ENCODE measurements at places on chromosomes 13 and 19. TPM values are rescaled to one million over a fixed set of nuclear protein-coding genes. Genes with fewer than 3 reads are reported as not detected.

DNA sequence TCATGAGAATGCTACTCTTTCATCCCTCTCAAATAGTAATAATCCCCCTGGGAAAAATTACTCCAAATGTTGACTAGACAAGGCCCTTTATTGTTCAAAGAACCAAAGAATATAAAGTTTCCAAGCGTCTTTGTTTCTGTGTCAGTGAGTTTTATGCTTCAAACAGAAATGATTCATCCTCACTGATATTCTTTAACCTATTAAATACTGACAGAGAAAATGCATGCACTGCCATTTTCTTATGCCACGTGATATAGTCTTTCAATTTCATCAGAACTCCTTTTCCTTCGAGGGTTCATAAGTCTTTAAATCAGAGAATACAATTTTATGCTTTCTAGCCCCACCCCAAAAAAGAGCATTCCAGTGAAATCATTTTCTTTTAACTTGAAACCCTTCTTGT lies 211.6 kb downstream of the SHISA2 start:
- DNase-seq: no peak

- no peak for DNase-seq
Observed at GRCh38 chr13:43528992-43529391, 257.8 kb downstream of the ENOX1 start.

DNA sequence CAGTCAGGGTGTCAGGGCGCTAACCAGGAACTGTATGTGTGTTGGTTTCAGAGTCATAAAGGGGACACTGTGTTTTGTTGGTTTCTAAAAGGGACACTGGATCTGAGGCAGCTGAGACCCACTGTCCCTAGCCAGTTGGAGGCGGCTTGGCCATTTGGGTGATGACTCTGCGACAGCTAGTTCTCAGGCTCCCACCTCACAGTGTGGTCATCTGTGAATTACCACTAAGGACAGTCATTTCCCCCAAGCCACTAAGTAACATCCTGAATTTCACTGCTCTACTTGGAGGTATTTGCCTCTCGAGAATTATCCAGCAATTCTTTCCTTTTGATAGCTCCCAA lies 51.5 kb downstream of the EPS15L1 start:
- no peak for DNase-seq

DNA sequence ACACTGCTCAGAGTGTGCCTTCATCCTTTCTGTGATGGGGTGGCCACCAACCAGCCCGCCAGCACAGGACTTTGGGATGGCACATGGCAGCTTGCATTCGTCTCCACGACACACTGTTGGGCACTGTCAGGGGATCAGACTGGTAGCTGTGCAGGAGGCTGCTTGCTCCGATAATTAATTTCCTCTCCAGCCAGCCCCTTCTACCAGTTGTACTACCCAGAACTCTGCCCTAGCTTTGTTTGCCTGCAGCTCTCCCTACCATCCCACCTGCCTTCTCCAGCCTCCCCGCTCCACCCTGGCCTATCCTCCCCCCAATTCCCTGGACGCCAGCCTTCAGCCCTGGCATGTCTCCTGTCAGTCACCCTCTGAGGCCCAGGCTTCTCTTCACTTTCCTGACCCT lies 228.3 kb downstream of the TSHZ3 start:
- no peak for DNase-seq

DNA sequence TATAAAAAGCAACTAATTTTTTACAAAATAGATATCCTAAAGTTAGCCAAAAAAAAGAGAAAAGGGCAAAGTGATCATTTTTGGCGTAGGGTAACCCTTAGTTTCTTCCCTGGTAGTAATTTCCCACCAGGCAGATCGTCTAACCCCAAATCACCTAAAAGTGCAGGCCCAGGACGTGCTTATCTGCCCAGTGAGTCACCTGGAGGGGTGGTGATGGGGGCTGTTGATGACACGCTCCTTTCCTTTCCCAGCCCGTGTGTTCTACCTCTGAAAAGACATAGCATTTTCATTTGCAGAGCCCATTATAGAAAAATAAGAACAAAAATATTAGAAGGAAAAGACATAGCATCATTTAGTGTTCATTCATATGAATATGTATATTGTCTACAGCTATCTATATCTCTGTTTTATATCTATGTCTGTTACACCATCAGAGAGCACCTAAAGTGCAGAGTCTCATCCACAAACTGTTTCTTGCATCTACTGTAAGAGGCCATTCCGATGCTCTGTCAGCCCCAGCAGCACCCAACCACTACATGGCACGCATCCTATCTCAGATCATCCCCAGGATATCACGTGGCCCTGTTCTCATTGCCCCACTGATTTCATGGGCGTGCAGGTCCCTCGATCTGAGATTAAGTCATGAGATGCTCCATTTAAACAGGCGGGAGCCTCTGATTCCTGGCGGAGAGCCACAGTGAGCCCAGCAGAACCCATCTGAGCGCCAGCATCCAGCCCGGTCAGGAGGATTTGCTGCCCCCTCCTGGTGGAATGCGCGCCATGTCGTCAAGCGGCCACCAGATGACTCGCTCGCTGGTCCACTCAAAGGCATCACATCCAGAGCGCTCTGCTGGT lies 8.5 kb upstream of the LILRB3 start:
- DNase-seq: peak; percentile 93

- DNase-seq: no peak
Observed at GRCh38 chr19:54673222-54673621, 10.4 kb downstream of the LILRB4 start.

- no peak for DNase-seq
Observed at GRCh38 chr19:40174092-40174491, 17.1 kb upstream of the MAP3K10 start.

DNA sequence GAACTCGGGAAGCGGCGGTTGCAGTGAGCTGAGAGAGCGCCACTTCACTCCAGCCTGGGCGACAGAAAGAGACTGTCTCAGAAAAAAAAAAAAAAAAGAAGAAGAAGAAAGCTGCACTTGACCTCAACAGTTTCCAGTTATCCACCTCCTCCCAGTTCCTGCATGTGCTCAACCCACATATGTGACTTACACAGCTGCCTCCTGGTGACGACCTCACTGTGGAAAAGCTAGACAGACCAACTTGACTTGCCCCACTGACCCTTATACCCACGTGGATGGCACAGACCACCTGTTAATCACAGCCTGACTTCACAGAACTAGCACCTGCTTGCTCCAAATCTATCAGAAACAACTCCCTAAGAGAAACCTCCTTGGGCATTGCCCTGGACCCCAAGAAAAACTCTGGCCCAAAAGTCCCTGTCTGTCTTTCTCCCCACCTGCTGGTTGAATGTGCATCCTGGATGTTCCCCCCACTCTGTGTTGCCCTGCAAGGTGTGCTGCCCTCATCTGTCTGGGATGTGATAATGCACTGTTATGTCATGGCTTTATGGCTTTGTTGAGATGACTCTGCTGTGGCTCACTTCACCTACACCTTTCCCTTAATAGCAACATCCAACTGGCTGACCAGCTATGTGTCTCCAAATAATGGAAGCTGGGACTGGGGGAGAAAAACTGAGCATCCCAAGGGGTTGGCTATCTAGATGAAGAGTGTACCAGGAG lies 2.8 kb downstream of the ZNF20 start:
- no peak for DNase-seq

DNA sequence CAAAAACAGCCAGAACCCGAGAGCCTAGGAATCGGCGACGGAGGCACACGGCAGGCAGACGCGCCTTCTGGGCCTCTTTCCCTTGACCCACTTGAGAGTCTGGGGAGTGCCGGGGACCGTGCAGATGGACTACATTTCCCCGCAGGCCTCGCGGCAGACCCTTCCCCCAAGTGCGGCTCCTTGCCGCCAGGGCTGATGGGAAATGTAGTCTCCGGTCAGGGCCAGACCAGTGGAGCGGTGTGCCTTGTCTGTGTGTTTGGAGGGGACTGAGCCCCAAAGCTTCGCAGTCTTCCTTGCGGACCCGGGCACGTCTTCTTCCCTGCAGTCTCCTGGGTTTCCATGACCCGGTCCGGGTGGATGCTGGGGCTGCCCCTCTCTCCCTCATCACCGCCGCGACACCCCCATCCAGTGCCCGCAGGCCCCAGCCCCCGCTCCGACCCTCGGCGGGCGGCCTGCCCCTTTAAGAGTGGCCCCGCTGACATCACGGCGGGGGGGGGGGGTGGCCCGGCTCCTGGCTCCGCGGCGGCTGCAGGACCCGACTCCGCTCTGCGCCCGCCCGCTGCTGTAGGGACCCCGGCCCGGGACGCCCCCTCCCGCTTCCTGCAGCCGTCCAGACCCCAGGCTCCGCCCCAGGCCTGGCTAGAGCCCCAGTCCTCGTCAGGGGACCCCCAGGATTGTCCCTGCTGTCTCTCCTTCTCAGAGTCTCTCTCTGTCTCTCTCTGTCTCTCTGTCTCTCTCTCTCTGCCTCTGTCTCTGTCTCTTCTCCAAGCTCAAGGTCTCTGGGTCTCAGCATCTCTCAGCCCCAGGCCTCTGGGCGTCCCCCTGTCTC lies 758 bp upstream of the CACNG7 start:
- DNase-seq: no peak

GRCh38 chr13:22211876-22212275 lies 541.0 kb downstream of the FGF9 start:
- no peak for DNase-seq

DNA sequence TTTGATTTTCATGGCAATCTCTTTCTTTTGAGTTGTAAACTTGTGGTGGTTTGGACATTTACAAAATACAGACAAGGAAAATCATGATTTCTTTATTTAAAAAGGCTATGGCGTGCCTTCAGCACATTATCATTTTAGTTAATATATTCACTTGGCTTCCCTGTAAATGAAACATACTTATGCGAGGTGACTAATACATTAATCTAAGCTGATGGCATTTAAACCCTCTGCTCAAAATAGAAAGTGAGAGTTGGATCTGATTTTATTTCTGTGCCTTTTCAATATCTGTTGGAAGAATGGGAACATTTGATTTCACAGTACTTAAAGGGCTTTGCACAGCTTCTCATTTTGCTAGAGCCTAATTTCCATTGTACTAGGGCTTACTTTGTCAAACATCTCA lies 289.8 kb downstream of the MTUS2 start:
- no peak for DNase-seq

- no peak for DNase-seq
Observed at GRCh38 chr19:18587561-18587960, 1.0 kb upstream of the REX1BD start.

- DNase-seq: no peak
Observed at GRCh38 chr19:45556835-45557234, 27.8 kb downstream of the OPA3 start.

DNA sequence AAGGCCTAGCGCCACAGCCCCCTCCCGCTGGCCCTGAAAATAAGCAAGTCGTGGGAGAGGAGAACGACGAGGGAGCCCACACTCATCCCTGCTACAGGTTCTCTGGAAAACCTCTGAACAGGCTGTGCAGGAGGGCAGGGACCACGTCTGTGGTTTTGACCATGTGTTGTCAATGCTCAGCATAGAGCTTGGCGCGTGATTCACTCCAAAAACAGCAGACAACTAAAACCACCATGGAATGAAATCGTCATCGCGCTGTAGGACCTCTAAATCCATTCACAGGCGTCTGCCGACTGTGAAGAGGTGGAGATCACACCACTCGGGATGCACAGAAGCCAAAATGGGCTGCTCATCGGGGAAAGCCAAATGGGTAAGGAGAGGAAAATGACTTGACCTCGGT lies 121.3 kb downstream of the COL4A1 start:
- no peak for DNase-seq

GRCh38 chr19:14615623-14616022 lies 32.7 kb downstream of the CLEC17A start:
- no peak for DNase-seq

- no peak for DNase-seq
Observed at GRCh38 chr13:81104035-81104715, 763.2 kb upstream of the SPRY2 start.

DNA sequence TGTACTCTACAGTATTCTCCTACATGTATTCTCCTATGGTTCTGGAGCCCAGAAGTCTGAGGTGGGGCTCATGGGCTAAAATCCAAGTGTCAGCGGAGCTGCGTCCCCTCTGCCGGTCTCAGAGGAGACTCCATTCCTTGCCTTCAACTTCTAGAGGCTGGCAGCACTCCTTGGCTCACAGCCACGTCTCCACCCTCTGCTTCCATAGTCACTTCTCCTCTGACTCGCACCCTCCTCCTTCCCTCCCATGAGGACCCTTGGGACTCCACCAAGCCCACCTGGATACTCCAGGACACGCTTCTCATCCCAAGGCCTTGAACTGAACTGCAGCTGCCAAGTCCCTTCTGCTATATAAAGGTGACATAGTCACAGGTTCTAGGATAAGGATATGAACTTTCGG lies 27.8 kb downstream of the DHRS12 start:
- DNase-seq: no peak

- no peak for DNase-seq
Observed at GRCh38 chr19:2527686-2528085, 51.8 kb downstream of the GADD45B start.

DNA sequence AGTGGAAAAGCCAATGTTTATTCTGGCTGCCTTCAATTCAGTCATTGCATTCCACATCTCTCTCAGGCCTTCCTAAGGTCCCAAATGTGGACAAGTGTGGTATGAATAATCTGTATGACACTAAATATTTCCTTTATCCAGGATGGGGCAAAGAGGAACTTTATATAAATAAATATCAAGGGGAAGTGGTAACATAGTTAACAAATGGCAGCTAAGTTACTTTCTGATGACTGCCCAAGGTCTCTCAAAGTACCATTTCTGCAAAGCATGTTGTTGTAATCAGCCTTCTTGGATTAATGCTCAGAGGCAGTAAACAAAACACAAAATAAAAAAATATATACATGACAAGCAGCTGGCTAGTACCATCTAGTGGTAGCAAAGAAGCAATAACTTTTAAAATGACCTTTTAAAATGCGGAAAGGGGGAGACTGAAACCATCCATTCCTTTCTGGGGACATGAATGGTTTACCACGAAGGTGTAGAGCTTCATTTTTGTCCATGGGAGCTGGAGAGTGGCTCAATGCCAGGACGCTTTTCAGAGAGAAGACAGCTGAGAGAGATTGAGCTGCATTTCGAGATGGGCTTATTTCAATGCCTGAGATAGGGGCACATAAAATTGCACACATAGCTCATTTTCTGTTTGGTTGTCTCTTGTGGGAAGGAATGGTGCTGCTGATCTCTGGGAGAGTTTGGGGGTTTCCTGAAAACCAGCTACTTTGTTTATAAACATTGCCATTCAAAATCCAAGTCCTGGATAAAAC lies 259.2 kb downstream of the RFC3 start:
- no peak for DNase-seq

- DNase-seq: no peak
Observed at GRCh38 chr13:70905035-70905434, 796.8 kb upstream of the KLHL1 start.

F2RL3 gene
- total RNA-seq: 2.6 TPM

AMER2 gene
- total RNA-seq: 0.08 TPM

CEACAM1 gene
- 627 TPM for total RNA-seq

B3GNT3 gene
- total RNA-seq: 152 TPM

F7 gene
- total RNA-seq: 0.17 TPM

CCNA1 gene
- not detected for total RNA-seq

Measured in left colon (tissue), 2 donors.